ENCODE measurements at places on chromosomes 5 and 9. TPM values are rescaled to one million over a fixed set of nuclear protein-coding genes. Genes with fewer than 3 reads are reported as not detected.

The PDGFRB gene
- not detected for polyA plus RNA-seq

The PKD2L2 gene
- not detected for polyA plus RNA-seq

The NUTM2F gene
- not detected for polyA plus RNA-seq

The TXNDC8 gene
- polyA plus RNA-seq = not detected

GRCh38 chr5:164306662-164307061 lies 801.2 kb downstream of the MAT2B start:
- DNase-seq = no peak

DNA sequence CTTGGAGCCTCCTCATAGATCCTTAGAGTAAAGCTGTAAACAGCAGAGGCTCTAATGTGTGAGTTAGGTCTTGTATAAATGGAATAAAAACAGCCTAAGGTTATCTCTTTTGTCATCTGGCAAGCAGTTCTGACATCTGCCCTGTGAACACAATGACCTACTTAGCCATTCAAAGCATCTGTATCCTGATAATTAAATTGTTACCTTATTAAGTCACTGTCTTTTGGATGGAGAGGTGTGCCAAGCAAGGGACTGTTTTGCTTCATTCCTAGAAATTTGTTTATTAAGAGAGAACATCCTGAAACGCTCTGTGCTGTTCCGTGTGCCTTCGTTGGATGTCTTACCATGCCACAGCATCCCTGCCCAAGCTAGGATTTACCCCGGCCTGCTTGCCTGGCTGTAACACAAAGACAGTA lies 1.5 kb downstream of the LSM11 start:
- DNase-seq = no peak

GRCh38 chr5:25975885-25976284 lies 1062.5 kb downstream of the CDH9 start:
- no peak for DNase-seq

GRCh38 chr5:173056783-173057061 lies 570 bp downstream of the CREBRF start:
- DNase-seq = no peak

GRCh38 chr9:137462396-137462985 lies 3.4 kb upstream of the NSMF start:
- no peak for DNase-seq

DNA sequence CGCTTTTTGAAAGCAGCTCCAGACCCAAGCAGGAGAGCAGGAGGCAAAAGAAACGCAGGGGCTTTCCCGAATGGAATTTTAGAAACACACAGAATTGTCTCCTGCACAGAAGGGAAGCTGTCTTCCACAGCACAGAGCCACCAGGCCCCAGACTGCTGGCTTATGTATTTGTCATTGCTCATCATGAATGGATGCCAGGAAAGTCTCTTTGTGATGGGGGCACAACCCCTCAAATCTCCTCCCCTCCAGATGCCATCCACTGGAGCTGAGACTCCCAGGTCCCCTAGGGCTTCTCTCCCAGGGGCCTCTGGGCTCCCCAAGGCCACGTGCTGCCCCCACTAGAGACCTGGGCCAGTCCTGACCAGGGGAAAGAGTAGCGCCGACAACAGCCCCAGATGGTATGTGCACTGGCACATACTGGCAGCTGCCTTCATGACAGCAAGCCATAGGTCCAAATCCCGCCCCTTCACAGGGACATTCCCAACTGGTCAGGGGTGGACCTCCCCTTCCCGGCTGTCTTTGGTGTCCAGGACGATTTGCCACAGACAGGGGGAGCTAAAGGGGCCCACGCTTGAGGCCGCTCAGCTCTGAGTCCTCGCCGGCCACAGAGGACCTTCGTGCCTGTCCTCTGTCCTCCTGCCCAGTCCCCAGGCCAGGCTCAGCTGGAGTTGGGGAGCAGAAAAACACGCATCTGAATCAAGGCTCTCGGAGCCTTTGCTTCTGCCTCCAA lies 127.8 kb downstream of the KCNIP1 start:
- DNase-seq = no peak

GRCh38 chr5:160507221-160507721 lies 85.6 kb downstream of the PTTG1 start:
- no peak for DNase-seq

- no peak for DNase-seq
Observed at GRCh38 chr9:94960964-94961363, 234.5 kb downstream of the AOPEP start.

GRCh38 chr9:126550891-126551351 lies 62.8 kb upstream of the LMX1B start:
- no peak for DNase-seq

- no peak for DNase-seq
Observed at GRCh38 chr9:87516222-87516925, 18.7 kb downstream of the DAPK1 start.
